ENCODE measurements at places on chromosomes 12 and 14. TPM values are rescaled to one million over a fixed set of nuclear protein-coding genes. Genes with fewer than 3 reads are reported as not detected.

The CPNE6 gene
- total RNA-seq: not detected

The PLBD2 gene
- 15.6 TPM for total RNA-seq

The EPS8 gene
- total RNA-seq: 2.6 TPM

The IGFBP6 gene
- 0.61 TPM for total RNA-seq

GRCh38 chr12:132537049-132537448, 47.1 kb downstream of the FBRSL1 start:
- H3K27me3 ChIP-seq: no peaks in the 10 kb centered on the region
- H3K4me1 ChIP-seq: no peaks in the 10 kb centered on the region
- no peaks in the 10 kb centered on the region for H3K36me3 ChIP-seq
- H3K27ac ChIP-seq: no peak overlapping the region
- H3K4me3 ChIP-seq: no peak overlapping the region

DNA sequence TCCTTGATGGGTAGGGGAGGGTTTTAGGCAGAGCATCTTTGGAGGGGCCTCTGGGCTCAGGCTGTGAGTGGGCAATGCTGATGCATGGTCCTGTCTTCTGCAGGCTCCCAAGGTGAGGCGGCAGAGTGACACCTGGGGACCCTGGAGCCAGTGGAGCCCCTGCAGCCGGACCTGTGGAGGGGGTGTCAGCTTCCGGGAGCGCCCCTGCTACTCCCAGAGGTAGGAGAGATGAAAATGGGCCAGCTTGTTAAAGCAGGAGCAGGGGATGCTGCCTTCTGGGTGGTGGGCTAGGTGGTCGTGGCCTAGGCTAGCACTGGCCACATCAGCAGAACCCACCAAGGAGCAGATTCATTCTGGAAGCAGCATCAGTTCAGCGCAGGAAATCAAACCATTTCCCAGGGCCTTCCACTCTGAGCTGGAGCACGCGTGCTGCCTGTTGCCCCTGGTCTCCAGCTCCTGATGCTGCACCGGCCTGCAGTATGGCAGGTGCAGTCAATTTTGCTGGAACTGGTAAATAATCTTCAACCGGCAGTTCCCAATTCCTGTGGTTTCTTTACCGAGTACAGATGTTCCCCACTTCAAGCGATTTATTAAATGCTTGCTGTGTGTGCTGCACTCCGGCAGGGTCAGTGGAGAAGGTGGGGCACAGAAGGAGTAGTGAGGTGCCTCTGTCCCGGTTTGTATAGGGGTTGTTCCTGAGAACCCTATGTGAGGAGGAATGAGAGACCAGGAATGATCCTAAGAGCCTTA, 7.4 kb downstream of the PAPLN start:
- DNase-seq: no peak
- no peak overlapping the region for H3K4me3 ChIP-seq

DNA sequence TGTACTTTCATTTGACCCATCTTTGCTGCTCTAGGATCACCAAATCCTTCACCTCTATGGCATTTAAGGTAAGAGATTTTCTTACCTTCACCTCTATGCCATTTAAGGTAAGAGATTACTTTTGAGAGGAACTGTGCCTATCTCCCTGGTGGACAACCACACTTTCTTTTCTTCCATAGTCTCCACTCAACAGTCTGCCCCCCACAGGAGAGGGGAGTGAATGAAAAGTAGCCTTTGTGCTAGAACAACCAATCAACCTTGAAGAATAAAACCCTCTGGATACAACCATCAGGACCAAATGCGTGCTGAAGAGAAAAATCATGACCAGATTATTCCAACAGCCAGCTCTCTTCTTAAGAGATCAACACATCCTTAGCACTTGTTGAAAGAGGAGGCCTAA, 258.6 kb upstream of the TMPO start:
- DNase-seq: no peak
- H3K36me3 ChIP-seq: no peaks in the 10 kb centered on the region
- no peak overlapping the region for H3K4me3 ChIP-seq

GRCh38 chr12:104650541-104650940, 193.8 kb downstream of the CHST11 start:
- H3K27me3 ChIP-seq: no peaks in the 10 kb centered on the region
- H3K4me1 ChIP-seq: no peaks in the 10 kb centered on the region
- H3K27ac ChIP-seq: no peak overlapping the region
- H3K36me3 ChIP-seq: no peaks in the 10 kb centered on the region

Data from CD4-positive, alpha-beta memory T cell (primary cell).